ENCODE measurements at places on chromosomes 2 and 18.

DNA sequence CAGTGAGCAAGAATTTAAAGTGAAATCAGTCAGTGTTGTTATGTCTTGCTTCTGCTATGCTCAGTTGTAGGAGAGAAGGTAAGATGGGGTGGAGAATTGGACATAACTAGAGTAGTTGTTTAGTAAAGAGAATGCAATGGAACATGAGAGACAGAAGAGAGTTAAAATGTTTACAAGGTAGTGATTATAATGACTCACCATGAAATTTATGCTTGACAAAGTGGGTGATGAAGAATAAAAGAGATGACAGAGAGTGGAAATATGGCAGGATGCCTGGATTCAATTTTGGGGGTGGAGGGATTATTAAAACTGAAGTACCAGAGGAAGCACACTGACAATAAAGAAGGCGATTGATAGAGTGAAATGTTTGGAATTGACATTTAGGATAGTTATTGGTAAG lies 10.6 kb downstream of the SCG2 start:
- no peak for DNase-seq

GRCh38 chr2:186559848-186560247 lies 30.0 kb upstream of the ITGAV start:
- DNase-seq = no peak

GRCh38 chr2:219125886-219126270 lies 34.7 kb downstream of the NHEJ1 start:
- DNase-seq = no peak

DNA sequence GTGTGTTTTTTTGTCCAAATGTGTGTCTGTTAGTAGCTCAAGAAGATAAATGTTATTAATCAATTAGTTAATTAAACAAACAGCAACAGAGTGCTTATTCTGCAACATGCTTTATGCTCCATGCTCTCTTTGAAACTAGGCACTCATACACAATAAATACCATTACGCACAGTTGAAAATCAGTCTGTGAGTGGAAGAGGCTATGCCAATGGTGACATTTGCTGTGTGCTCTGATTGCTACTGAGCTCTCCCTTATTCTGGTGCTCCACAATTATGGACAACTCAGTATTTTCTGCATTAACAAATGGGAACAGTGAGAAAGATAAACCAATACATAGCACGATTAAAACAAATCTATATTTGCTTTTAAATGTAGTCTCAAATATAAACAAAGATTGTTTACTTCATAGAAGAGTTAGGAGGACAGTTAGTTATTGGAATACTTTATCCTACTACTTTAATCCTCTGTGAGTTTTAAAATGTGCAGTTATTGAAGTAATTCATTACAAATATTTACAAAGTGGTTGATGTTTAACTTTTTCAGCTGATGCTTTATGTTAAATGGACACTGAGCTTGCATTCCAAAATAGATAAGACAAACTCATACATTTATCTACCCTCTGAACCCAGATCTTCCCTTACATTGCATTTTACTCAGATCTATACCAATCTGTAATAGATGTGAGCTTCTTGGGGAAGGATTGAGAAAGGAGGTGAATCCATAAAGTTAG lies 55.3 kb downstream of the NXPH2 start:
- no peak for DNase-seq

DNA sequence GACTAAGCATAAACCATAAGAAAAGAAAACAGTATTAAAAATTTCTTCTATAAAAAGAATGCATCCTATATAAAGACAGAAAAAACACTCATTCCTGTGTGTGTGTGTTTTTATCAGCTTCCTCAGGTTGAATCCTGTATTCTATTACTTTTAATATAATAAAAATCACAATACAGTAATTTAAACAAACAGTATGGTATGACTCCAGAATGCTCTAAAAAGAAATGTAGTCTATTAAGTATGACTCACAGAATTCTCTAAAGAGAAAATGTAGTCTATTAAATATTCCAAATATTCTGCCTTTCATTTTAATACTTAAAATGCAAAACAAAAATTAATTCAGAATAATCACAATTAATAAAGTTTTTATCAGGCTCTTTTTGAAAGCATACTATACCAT lies 19.8 kb downstream of the CCDC88A start:
- DNase-seq = no peak
